ENCODE measurements at places on chromosomes 1 and 21.
A peak's percentile ranks its signal among the peaks of the same experiment; 100 is the strongest.

DNA sequence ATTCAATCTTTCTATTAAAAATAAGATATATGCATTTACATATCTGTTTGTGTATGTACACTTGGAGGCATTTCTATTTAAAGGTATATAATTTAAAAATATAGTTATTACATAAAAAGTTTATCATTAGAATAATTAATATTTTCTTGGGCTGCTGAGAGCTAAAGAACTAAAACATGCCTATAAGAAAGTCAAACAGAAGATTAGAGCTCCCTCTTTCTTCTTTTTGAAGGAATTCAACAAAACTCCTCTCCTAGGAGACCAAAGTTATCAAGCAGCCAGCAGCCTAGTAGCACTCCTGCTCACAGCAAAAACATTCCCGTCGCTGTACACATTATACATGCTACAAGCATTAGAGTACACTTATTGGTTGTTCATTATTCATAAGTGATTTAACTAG lies 216.4 kb downstream of the VAV3 start:
- DNase-seq, result peak; percentile 51

- no peak for DNase-seq
These were observed 187.7 kb upstream of the CACYBP start for GRCh38 chr1:174812016-174812415.

DNA sequence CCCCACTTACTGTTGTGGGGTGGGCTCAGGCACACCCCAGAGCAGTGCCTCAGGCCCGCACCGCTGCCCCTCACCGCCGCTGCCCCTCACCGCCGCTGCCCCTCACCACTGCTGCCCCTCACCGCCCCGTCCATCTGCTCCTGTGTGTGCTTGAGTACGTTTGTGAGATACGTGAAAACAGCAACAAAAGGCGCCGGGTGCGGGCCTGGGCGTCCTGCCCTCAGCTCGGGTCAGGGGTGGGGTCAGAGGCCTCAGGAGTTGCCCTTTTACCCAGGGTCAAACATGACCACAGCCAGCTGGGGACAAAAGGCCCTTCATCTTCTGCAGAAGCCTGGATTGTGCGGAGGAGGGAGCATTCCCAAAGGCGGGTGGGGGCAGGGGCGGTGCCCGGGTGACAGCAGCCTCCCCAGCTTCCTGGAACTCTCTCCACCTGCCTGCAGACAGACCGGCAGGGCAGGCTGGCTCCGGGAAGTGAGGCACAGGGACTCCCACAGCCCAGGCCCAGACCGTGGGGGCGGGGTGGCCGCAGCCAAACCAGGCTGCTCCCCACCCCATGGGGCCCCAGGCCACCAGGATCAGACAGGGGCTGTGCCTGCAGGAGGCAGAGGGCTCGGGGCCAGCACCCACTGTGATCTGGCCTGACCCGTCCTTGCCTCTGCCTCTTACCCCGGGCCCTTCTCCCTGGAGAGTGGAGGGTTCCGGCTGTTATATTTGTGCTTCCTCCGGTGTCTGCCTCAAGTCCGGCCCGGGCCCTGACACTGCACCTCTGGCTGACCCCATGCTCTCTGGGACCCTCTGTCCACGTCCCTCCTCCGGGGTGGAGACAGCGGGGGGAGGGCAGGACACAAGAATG lies 2.3 kb upstream of the VWA1 start:
- peak; percentile 81 for DNase-seq

DNA sequence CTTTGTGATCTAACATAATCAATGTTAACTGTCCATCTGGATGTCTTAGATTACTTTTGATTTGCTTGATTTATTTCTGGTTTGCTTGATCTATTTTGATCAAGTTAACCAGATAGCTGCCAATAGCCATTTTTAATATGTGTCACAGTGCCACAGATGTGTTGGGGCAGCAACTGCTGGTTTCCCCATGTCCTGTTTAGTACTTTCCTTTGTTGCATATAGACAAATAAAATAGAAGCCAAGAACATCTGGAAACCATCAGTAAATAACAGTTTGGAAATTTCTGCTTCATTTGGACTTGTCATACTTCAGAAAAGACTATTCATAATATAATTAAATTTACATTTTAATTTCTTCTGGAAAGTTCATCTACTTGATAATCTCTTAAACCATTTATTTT lies 145.6 kb upstream of the C21orf91 start:
- DNase-seq, result no peak

GRCh38 chr1:155043793-155044192 lies 7.3 kb upstream of the ADAM15 start:
- no peak for DNase-seq
